DND-41 (cell line): ENCODE measurements at places on chromosomes 2 and 18.
A peak's percentile ranks its signal among the peaks of the same experiment; 100 is the strongest.

DNA sequence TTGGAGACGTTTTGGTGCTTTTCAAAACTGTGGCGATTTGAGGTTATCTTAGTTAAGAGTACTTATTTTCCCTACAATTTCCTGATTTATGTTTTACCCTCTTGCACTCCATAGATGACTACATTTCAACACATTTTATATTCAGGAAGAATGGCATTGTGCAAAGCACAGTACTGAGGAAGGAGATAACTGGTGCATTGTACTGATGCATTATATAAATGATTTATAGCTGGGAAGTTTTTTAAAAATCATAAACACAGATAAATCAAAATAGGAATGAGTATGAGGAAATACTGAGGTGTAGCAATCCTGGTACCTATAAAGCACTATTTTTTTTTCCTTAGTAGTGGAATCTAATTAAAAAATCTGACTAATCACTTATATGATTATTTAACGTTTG, 5.6 kb downstream of the REL start:
- no peak for DNase-seq

DNA sequence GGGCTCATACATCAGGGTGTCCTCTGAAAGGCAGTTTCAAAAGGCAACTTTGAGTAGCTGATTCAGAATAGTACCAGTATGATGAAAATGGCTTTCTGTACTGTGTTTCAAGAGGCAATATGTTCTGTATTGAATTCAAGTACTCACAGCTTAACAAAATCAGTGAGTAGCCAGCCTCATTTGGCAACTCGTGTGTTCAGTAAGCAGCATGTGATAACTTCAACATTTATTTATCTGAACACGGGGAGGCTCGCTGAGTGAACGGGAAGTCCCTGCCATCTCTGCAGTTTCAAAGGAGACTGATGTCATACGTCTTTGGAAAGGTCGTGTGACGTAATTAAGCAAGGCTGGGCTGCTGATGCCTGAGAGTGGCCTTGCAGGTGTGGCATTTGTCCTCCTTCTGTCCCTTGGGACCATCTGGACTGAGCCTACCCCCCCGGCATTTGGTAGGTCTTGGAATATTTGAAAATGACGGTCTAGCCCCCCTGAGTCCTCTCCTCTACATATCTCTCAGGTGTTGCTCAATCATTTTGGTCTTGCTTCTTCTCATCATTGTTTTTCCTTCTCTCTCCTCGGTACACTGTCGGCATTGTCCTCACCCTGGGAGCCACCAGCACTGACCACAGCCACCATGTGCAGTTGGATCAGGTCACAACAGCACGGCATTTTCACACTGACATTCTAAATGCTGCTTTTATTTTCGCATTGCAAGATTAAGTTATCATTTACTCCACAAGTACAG, 62.8 kb downstream of the SMIM21 start:
- DNase-seq = no peak

- no peak for DNase-seq
These were observed 31.1 kb upstream of the PAX8 start for GRCh38 chr2:113309655-113310387.

DNA sequence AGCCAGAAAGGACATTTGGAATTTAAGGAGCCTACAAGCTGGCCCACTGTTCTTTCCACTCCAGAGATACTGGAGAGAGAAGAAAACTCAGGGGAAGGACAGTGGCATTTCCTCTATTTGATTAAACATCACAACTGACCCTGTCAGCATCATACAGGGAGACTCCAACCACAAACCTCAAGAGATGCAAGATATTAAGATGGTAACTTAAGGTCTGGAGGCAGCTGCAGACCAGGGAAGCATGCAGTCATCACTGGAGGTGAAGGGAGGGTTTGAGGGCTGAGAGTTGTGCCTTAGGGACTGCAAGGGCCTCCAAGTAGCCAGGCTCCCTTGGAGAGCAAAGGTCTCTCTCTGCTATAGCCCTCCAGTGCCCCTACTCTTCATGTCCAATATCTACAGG, 67.4 kb downstream of the RNF152 start:
- DNase-seq = no peak

DNA sequence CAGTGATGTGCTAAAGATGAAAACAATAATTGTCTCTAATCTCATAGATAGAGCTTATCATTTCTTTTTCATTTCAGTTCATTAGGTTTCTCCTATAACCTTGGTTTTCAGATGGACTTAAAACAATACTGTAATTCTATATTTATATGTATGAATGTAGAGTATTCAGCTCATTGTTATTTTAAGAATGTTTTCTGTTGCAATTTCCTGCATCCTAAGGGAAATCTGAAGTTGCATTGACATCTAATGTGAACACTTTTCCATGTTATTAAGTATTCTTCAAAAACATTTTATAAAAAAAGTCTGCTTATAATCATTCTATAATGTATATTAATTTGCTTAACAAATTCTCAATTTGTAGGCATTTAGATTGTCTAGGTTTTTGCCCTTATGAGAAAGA, 288.9 kb downstream of the XIRP2 start:
- DNase-seq = no peak

DNA sequence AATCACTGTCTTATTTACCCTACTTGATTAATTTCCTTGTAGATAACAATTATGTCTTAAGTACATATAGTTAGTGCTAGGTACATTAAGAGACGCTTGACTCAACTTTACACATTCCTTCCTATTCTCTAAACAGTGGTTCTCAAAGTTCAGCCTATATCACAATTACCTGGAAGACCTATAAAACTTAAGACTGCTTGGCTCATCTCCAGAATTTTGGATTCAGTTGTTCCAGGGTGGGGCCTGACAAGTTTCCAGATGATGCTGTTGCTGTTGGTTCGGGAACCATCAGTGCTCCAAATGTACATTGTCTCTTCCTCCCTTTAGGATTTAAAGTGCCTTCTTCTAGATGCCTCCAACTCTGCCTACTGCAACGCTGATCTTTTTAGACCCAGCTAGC, 4.0 kb downstream of the PPP3R1 start:
- no peak for DNase-seq

GRCh38 chr2:144382849-144383248, 137.1 kb downstream of the ZEB2 start:
- DNase-seq = peak; percentile 47

DNA sequence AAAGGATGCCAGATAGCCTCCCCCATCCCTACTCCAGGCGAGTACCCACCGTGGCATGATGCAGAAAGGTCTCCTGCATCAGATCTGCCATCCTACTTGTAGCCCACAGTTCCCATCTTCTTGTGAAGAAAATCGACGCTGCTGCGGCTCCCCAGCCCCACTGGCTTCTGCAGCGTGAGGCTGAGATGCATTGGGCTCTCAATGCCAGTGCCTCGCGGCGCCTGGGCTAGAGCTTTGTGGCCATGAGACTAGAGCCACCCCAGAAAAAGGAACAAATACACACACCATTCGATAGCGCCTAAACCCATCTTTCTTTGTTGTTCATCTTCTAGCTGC, 2.8 kb downstream of the NOL4 start:
- DNase-seq = no peak

DNA sequence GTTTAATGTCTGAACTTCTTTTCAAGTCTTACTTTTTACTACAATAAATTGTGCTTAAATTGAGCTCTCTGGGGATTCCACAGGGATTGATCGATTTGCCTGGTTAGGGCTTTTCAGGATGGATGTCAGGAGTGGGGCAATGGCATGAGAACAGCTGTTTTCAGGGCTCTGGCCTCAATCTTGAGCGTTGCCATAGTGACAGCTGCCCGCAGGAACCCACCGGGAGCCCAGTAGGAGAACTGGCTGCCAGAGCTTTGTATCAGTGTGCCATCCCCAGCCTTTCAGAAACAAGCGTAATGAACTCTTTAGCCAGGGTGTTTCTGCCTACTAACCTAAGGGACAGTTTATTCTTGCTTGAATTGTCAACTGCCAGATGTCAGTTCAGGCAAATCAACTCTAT, 93.5 kb downstream of the GALNT3 start:
- DNase-seq = no peak

GRCh38 chr2:217573571-217573970, 429.2 kb downstream of the TNS1 start:
- no peak for DNase-seq

DNA sequence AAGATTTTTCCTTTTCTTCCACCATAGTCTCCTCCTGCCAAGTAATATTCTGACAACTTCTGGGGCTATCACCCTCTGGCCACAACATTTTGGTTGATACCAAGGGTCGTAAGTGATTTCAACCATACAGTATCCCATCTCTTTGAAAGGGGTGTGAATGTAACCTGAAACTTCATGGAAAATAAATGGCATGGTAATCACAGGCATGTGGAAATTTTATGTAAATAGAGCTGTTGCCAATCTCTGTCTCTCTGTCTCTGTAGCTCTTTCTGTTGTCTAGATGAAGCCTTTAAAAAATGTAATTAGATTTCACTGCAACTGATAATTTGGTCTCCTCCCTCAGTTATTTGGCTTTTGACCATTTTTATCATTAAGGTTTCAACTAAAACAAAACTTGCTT, 125.6 kb upstream of the RPRM start:
- no peak for DNase-seq

DNA sequence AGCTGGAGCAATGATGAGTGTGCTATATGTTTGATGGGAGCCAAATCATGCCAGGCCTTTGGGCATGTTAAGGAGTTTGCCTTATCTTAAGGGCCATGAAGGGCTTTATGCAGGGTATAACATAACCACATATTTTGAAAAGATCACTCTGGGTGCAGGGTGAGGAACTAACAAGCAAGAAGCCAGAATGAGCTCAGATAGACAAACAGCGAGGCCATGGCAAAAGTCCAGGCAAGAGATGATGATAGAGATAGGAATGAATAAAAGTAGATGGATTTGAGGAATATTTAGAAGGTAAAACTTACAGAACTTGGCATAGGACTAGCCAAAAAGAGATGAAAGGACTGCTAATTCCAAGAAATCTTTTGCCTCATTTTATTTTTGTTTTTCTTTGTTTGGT, 6.7 kb downstream of the GALNT3 start:
- no peak for DNase-seq

GRCh38 chr2:119292226-119292625, 68.6 kb downstream of the STEAP3 start:
- DNase-seq = no peak

DNA sequence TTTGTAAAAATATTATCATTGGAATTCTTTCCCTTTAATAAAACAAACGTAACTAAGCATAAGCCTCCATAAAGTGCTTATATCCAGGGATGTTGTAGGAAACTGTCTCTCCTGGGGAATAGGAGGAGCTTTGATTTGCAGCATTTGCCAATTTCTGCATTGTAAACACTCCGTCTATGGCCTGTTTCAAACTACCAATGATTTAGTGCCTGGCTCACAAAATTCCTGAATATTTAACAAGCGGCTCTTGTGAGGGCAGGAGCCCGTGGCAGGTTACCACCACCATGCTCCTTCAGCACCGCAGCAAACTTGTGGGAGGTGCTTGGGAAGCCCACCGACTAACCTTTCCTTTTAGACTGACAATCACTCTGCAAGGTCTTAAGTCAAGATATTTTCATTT, 520.3 kb downstream of the SOX11 start:
- no peak for DNase-seq

DNA sequence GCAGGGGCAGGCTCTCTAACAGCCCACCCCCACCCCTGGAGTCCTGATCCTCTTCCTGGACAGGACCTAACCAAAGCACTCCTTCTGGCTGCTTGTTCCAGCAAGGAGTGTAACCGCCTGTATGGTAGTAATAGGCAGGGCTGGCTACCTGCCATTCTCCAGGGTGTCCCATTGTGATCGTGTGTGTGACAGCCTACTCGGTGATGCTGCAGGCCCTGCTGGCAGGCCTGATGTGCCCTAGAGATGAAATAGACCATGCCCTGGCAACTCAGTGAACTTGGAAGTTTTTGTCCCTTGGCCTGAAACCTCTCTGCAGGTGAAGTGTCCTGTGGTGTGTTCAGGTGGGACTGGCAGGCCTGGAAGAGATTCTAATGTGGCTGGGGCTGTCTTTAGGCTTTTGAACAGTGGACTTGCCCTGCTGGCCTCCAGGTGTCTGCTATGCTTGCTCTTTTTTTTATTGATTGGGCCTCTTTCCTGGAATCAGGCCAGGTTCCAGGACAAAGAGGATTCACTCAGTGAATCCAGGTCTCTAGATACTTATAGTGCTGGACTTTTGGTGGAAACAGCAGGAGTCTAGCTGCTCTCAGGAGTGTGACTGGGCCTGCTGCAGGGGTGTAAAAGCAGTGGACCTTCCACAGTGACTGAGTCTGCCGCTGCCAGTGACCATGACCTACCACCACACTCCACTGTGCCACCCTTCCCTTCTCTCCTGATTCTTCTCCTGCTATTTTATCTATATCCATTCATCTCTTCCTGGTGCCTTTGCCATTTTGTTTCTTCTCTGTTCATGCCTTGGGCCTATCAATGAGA, 132.1 kb downstream of the CTIF start:
- DNase-seq = no peak

- DNase-seq = no peak
These were observed 28.1 kb downstream of the NCKAP1 start for GRCh38 chr2:183010112-183010511.

GRCh38 chr18:49849331-49850217, 36.2 kb upstream of the ACAA2 start:
- no peak for DNase-seq

- DNase-seq = no peak
These were observed 481.4 kb downstream of the CDH2 start for GRCh38 chr18:27695503-27695902.

DNA sequence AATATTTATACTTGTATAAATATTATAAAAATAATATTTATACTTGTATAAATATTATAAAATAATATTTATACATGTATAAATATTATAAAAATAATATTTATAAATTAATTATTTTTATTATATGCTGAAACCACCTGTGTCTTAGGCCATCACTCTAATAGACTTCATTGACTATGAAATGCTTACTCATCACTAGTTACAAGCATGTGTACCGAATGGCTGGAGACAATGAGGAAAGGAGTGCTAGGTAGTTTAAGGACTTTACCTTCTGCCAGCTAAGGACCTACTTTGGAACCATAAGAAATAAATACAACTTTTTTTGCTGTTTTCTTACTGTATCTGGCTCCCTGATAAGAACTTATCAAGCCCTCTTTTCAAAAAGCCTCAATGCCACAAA, 228.8 kb downstream of the LRRTM1 start:
- no peak for DNase-seq

- no peak for DNase-seq
These were observed 76.0 kb downstream of the EPC2 start for GRCh38 chr2:148720501-148721001.

- DNase-seq = peak; percentile 58
These were observed 81.5 kb downstream of the SEMA4F start for GRCh38 chr2:74735564-74735963.

- no peak for DNase-seq
These were observed 54.8 kb downstream of the SYT4 start for GRCh38 chr18:43222501-43222900.

GRCh38 chr2:197514754-197515153, 1.1 kb upstream of the MOB4 start:
- DNase-seq = no peak

GRCh38 chr2:192190474-192190873, 4.3 kb downstream of the TMEFF2 start:
- no peak for DNase-seq

- no peak for DNase-seq
These were observed 53.2 kb downstream of the SFXN5 start for GRCh38 chr2:73018188-73018825.

GRCh38 chr2:190646780-190647522, 1.9 kb upstream of the NAB1 start:
- DNase-seq = no peak
